ENCODE measurements at places on chromosomes 4 and X.

- DNase-seq = no peak
Observed at GRCh38 chrX:13074297-13075262, 30.2 kb upstream of the FAM9C start.

GRCh38 chr4:38213083-38213805 is 253.0 kb downstream of the PTTG2 start:
- DNase-seq = no peak

GRCh38 chrX:118724775-118725174 is 2.6 kb upstream of the IL13RA1 start:
- no peak for DNase-seq

DNA sequence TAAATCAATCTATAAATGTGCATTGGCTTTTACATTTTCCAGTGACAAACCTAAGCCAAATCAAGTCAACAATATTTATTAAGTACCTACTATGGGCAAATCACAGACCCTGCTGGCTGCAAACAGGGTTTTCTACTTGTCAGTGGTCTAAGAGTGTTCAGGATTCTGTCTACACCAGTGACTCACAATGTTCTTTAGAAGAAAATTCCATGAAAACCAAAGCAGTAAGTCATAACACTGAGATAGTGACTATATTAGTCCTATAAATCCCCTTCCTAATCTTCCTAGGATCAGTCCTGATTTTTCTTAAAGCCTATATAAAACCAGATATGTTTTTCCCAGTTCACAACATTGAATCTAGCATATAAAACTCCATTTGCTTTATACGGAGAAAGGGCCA is 69.7 kb downstream of the PPP3CA start:
- DNase-seq = no peak

- no peak for DNase-seq
Observed at GRCh38 chr4:8113611-8114377, 44.8 kb downstream of the ABLIM2 start.

DNA sequence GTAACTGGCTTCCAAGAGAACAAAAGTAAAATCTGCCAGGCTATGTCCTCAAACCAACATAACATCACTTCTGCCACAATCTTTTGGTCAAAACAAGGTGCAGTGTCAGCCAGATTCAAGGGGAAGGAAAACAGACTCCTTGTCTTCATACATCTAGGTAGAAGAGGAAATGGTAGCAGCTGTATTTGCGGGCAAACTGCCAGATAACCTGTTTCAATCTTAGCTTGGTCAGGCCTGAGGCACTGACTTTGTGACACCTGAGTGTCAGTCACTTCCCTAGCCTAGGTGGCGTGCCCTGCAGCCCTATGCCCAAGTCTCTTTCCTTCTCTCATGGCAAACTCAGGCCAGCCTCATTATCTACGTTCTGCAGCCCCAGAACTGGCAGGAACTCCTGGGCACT is 146.2 kb upstream of the JADE1 start:
- no peak for DNase-seq

- no peak for DNase-seq
Observed at GRCh38 chr4:105979506-105979905, 84.2 kb downstream of the NPNT start.

DNA sequence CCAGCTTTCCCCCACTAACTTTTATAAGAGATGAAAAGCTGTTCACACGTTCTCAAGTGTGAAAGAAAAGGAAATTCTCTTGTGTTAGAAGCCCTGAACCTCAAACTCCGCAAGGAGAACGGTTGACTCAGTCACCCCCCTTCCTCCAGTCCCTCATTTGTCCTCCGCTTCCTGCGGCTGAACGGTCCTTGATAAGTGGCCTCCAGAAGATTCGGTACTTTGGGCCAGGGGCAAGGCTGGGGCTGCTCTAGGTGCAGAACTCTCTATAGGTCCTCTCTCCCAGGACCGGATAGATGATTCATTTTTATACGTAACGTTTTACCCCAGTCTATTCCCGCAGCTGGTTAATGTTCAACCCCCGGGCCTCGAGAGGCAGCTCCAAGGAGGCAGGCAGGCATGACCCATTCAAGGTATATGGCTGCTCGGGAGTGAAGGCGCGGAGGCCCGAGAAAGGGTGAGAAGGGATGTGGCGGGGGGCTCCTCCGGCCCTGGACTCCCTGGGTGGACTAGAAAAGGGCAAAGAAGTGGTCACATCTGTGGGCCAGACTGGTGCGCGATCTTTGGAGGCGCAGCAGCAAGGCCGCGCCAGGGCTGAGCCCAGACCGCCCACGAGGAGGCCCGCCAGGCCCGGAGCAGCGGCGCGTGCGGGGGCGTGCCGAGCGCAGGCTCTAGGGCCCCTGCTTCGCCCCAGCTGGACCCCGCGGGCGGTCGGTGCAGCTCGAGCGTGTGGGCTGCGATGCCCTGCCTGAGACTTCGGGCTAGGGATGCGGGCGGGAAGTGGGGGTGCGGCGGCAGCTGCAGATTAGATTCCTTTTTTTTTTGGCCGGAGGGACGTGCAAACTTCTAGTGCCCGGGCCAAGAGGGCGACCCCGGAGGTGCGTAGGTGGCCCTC is 11.7 kb downstream of the PITX2 start:
- DNase-seq = no peak

- DNase-seq = no peak
Observed at GRCh38 chr4:6248394-6248793, 21.3 kb upstream of the WFS1 start.

DNA sequence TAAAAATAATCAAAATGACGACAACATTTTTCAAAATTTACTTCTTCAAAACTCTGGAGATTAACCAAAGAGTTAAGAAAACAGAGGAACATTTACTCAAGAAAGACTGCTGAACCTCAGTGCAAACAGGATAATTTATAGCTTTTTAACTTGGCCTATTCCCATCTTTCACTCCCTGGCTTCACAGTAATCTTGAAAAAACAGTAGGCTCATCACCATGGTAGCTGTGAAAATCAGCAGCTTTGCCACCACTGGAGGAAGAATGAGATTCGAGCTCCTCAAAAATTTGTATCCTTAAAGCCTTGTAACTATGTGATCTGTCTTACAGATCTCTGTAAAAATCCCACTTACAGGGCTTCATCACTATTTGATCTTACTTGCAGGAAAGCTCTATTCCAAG is 447.7 kb upstream of the CTSO start:
- no peak for DNase-seq

- DNase-seq = no peak
Observed at GRCh38 chr4:144204431-144204830, 63.9 kb upstream of the GYPA start.

DNA sequence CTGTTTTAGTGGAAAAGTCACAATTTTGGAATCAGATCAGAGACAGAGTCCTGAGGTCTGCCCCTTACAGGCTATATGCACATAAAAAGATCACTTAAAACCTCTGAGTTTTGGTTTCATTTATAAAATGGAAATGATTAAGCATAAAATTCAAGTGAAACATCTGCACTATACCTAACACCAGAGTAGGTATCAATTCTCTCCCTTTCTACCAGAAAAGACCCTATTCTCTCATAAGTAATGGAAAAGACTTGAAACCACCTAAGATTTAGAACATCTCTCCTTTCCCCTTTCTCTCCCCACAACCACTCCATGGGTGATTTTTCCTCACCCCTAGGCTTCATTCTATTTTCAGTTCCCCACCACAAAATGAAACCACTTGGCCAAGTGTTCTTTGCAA is 907 bp downstream of the LHFPL1 start:
- no peak for DNase-seq

DNA sequence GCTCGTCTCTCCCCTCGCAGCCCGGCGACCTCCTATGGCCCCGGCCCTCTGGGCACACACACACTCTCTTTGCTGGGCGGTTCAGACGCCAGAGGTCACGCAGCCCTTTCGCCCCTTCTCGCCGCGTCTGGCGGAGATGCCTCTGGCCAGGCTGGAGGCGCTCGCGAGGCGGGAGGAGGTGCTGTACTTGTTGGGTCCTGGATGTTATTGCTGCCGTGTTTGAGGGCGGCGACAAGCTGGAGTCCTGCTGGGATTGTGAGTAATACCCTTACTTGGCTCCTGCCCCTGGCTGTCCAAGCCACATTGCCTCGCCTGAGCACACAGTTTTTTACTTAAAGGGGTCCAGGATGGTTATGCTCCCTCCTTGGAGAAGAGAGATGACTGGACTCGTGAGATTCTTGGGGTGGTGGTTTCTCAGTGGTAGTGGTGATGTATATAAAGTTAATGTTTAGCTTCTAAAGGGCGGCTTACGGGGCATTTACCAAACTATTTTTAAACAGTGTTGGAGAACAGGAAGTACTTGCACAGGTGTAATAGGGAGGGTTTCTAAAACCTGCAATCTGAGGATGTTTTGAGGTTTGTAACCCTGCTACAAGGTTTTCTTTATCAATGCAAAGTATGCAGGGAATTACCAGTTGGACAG is 572 bp downstream of the USP53 start:
- DNase-seq = peak; percentile 83

DNA sequence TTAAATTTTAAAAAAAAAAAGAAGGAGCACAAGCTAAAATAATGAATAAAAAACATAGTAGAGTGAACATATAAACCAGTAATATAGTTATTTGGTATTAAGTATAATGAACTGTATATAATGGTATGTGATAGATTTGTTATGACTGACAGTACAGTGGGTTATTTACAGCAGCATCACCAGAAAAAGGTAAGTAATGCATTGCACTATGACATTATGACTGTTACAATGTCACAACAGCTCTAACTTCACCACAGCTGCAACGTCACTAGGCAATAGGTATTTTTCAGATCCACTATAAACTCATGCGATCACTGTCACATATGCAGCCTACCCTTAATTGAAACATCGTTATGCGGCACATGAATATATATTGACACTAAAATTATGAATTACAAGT is 72.5 kb downstream of the COX7B2 start:
- no peak for DNase-seq
